ENCODE measurements at places on chromosomes 13 and 19.
A peak's percentile ranks its signal among the peaks of the same experiment; 100 is the strongest.

DNA sequence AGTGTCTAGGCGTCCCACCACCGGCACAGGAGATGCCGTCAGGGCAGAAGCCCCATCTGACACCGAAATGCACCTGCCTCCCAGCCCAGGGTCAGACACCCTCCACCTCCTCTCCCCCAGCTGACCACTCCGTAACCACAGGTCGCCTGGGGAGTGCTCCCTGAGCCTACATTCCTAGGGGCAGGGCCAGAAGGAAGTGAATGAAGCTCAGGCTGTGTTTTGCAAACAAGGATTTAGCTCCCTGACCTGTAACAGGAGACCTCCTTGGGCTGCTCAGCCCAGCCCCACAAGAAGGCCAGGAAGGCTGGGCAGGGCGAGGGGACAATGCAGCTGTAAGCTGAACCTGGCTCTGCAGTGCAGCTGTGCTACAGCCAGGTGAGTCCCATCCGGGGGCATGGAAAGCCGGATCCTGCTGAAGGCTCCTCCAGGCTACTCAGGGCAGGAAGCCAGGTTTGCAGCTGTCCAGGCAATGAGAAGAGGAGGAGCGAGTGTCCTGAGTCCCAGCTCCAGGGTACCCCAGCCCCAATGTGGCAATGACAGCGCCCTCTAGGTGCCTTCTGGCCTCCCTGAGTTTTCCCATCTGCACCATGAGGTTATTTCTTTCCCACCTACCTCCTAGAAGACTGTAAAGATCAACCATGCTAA, 42.1 kb downstream of the RHPN2 start:
- DNase-seq, result no peak

GRCh38 chr13:47126432-47126831, 229.6 kb upstream of the HTR2A start:
- DNase-seq, result no peak

DNA sequence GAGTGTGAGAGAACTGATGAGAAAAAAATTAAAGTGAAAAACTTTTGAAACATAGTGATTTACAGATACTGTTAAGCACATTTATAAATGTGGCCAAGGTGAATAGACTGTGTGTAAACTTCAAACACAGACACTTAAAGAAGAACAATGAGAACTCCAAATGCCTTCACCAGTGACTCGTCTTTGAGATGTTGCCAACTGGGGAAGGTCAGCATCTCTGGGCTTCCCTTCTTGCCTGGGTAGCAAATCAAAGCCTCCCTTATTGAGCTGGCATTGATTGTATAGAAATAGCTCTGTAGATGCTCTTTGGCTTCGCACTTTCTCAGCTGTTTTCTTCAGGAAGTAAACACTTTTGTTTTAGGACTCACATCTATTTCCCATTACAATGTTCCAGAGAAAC, 177.3 kb upstream of the SGCG start:
- DNase-seq, result no peak

GRCh38 chr19:38199340-38199739, 24.7 kb downstream of the DPF1 start:
- DNase-seq, result no peak

- DNase-seq, result peak; percentile 40
Observed at GRCh38 chr19:19540064-19540714, 2.1 kb downstream of the CILP2 start.

GRCh38 chr13:95642028-95642621, 2.4 kb downstream of the DZIP1 start:
- DNase-seq, result no peak

- no peak for DNase-seq
Observed at GRCh38 chr13:100722517-100722916, 47.9 kb upstream of the TMTC4 start.

DNA sequence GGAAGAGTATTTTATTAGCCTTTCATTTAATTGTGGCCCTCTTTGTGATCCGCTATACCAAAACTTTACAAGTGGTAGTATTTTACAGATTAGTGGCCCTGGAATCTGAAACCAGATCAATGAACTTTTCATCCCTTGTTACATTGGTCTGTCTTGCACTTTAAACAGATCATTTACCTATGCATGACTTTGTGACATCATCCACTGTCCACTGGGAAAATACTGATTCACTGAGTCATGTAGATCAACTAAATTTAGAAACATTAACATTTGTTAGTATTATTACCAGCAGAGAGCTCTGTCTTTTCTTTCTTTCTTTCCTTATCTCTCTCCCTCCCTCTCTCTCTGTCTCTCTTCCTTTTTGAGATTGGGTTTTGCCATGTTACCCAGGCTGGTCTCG, 17.5 kb downstream of the PCDH8 start:
- DNase-seq, result no peak

- no peak for DNase-seq
Observed at GRCh38 chr13:26961890-26962615, 201.5 kb upstream of the GPR12 start.

GRCh38 chr19:19655051-19655594, 8.4 kb downstream of the ATP13A1 start:
- DNase-seq, result no peak

GRCh38 chr19:39444598-39445195, 685 bp upstream of the SUPT5H start:
- no peak for DNase-seq

DNA sequence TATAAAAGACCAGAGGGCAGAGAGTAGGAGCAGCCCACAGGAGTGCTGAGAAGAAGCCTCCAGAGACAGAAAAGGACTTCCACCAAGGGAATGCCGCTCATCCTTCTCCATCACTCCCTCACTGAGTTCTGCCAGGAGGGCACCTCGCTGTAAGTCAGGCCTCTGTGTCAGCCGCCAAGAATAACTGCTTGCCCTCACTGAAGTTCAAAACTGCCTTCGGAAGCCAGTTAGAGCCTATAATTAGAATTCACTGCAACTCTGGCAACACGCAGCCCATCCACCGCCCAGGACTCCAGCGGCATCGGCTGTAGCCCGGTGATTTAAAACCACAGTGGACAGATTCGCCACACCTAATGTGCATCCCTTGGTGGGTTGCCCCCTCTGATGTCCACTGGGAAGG, 281.8 kb upstream of the ZNF507 start:
- DNase-seq, result no peak

- DNase-seq, result no peak
Observed at GRCh38 chr13:25371875-25372283, at the start of gene ATP8A2. ATP8A2 (plus strand) TSS chr13:25371974; CDS start chr13:25372213, 239 bp downstream.

DNA sequence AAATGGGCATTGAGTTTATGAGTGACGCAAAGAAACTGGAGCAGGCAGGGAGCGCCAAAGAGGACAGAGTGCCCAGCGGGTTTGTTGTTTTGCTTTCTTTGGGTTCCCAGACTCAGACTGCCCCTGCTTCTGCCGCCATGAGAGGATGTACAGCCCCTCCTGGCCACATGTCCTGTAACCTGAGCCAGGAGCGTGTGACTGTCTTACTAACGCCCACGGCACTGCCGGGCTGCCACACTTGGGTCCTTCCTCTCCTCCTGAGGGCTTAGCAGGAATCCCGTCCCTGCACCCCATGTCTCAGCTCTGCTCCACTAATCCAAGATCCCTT, 80.5 kb downstream of the GPR12 start:
- DNase-seq, result no peak

- no peak for DNase-seq
Observed at GRCh38 chr19:5967994-5968430, 9.9 kb downstream of the RANBP3 start.

DNA sequence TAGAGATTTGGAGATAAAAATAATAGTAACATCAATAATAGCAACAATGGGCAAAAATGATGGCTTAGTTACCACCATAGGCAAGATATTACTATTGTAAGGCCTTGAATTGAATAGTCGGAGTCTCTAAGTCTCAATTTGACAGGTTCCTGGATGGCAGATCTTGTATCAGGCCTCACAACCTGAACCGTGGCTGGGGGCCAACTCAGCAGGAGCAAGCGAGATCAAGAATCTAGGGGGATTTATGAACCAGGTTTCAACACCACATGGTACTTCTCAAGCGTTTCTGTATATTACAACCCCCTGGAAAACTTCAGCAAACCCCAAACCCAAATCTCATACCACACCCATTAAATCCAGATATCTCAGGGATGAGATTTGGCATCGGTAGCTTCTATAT, 573.8 kb downstream of the LIG4 start:
- no peak for DNase-seq

DNA sequence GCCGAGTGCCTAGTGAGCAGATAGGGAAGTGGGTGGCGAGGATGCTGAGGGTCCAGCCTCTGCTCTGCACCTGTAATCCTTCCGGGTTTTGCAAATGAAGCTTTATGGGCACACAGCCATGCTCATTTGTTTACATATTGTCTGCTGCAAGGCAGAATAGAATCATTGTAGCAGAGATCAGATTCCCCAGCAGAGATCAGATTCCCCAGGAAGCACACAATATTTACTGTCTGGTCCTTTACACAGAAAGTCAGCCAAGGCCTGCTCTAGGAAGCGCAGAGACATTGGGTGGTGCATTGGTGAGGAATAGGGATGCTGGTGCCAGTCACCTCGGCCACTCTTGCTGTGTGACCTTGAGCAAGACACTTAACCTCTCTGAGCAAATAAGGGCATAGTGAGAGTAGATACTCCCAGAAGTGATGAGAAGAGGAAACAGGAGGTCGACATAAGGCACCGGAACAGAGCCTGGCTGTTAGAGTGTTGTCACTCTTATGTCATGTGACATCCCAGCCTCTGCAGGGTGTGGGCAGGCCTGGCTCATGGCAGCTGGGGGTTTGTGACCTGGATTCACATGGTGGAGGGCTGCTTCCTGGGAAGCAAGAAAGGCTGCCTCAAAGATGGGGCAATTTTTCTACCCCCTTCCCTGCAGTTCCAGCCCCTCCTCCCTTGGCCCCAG, 25.6 kb downstream of the CARM1 start:
- no peak for DNase-seq

DNA sequence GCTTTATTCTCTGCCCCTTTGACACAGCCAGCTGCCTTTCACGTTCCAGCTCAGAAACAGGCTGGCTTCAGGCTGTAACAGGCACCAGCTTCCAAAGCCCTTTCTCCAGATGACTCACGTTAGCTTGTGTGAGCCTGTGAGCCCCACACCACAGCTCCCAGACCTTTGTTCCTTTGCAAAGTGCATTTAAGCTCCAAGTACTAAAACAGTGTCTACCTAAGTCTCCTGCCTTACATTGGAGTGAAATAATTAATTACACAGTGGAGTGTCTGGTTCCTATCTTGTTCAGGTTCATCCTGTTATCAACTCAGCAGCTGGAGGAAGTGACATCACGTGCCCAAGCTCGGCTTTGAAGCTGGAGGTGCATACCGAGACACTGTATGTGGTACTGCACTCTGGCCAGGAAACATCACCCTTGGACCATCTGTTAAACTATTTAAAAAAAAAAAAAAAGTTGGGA, 475.8 kb downstream of the FOXO1 start:
- DNase-seq, result no peak

DNA sequence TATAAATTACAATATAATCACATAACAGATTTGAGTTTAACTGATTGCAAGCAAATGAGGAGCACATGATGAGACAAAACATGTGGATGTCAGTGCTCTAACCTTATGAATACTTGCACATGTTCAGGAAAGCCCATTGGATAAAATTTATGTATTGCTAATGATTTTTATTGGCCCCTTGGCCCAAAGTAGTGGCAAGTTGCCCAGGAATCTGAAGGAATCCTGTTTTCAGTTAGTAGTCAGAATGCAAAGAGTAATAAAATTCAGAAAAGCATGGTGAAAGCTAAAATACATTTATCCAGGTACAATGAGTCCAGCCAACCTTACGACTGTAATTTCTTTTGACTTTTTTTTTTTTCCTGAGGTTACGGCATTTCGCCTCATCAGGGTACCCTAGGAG, 1539.4 kb downstream of the EFNB2 start:
- no peak for DNase-seq

DNA sequence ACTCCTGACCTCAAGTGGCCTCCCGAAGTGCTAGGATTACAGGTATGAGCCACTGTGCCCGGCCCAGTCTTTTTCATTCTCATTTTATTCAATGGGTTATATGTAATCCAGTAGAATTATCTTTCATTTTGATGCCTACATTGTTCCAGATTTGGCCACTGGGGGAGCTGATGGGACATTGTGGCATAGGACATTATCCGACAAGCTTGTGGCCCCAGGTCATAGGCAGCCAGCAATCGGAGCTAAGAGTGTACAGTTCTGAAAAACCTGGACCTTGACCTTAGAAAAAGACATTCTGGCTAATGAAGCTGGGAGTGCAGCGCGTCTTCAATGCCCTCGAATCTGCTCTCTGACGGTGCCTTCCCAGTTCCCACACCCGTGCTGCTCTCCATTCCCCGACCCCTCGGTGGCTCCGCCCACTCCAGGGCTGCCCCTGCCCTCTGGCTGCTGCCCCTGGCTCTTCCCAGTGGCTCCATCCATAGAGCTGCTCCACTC, 108.7 kb downstream of the TEX29 start:
- peak; percentile 12 for DNase-seq

- no peak for DNase-seq
Observed at GRCh38 chr13:111474136-111475002, 153.9 kb downstream of the TEX29 start.

GRCh38 chr13:68261105-68261504, 1031.0 kb upstream of the PCDH9 start:
- DNase-seq, result no peak

DNA sequence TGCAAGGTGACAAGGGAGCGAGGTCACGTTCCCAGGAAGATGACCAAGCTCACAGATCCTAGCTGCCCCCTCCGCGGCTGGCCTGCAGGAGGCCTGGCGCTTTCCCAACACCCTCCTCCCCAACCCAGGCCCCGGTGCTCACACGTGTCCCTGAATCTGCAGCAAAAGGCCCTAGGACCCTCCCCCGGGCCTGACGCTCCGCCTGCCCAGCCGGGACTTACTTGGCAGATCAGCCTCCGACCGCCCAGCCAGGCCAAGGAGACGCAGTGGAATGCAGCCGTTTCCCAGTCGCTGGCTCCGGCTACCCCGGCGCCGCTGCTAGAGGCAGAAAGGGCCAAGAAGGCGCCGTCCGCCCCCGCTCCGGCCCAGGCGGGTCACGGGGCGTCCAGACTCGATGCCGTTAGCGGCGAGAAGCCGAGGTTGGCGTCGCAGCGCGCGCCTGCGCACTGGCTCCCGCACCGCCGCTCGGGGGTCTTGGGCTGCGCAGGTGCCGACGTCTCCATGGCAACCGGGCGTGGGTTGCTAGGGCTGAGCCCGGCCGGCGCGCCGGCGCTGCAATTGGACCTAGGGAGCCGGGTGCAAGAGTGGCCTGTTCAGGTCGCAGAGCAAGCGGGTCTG, at the start of gene PNMA8A:
TSS of gene PNMA8A (minus strand) at position 448 of the 618 bp plus-strand sequence. CDS start 528 bp downstream, outside the sequence.
- no peak for DNase-seq

DNA sequence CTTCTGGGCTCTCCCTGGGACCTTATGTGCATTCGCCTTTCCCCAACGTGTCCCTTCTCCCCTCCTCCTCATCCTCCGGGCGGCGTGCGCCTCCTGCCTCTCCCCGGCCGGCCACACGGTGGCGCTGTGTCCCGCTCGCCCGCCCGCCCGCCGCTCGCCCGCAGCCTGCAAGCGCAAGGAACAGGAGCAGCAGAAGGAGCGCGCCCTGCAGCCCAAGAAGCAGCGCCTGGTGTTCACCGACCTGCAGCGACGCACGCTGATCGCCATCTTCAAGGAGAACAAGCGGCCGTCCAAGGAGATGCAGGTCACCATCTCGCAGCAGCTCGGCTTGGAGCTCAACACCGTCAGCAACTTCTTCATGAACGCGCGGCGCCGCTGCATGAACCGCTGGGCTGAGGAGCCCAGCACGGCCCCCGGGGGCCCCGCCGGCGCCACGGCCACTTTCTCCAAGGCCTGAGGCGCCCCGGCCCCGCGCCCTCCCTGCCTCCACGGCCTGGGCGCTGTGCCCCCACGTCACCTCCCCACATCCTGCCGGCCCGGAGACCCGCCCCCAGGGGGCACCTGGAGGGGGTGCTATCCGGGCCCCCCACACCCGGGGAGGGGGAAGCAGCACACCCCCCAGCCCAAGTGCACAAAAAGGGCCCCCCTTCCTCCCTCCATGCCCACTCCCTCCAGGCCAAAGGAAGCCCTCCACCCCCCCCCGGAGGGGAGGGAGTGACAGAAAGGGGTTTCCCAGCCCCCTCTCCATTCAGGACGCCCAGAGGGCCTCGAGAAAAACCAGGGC, 21.9 kb downstream of the ONECUT3 start:
- DNase-seq, result no peak
